Gastrocnemius medialis (tissue), 4 donors: ENCODE measurements at places on chromosomes 3 and 15. TPM values are rescaled to one million over a fixed set of nuclear protein-coding genes. Genes with fewer than 3 reads are reported as not detected.

Gene ALDH1A3
- total RNA-seq = 8.4 TPM

Gene ALG1L2
- total RNA-seq = not detected

Gene SATB1
- total RNA-seq = 41.2 TPM

Gene PRR20G
- total RNA-seq = not detected

Gene POTEB
- not detected for total RNA-seq

Gene OSTN
- total RNA-seq = not detected

Gene MESP2
- not detected for total RNA-seq

Gene CNTN6
- total RNA-seq = not detected

Gene C3orf52
- total RNA-seq = 0.64 TPM

Gene ARL14
- not detected for total RNA-seq

Gene UCN2
- not detected for total RNA-seq

Gene SUCNR1
- 0.20 TPM for total RNA-seq

Gene CFAP100
- not detected for total RNA-seq

Gene CATSPER2
- 0.29 TPM for total RNA-seq

Gene CCR8
- total RNA-seq = not detected

Gene MPI
- total RNA-seq = 85.2 TPM

Gene PIGB
- 22.9 TPM for total RNA-seq

Gene SCN11A
- total RNA-seq = not detected

Gene TMC3
- total RNA-seq = not detected

Gene DZIP3
- total RNA-seq = 7.8 TPM

Gene DYNLT2B
- not detected for total RNA-seq
